ENCODE measurements at places on chromosomes 5 and 9.
A peak's percentile ranks its signal among the peaks of the same experiment; 100 is the strongest.

GRCh38 chr5:83721953-83722901, 1.6 kb upstream of the HAPLN1 start:
- DNase-seq = peak; percentile 29

DNA sequence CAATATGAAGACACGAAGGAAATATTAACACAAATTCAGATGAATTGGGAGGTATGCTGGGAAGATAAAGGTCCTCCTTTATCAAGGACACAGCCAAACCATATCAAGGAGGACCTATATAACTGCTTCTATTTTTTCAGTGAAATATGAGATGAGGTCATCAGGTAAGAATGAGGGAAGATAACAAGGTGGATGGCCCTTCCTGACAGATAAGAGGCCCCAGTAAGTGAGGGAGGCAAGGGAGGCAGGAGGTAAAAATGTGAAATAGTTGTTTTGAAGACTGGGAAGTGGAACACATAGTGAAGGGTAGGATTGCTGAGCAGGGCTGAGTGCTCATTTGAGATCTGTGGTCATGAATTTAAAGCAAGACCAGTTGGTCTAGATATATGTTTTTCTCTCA, 60.0 kb upstream of the FOXE1 start:
- DNase-seq = no peak

- no peak for DNase-seq
Observed at GRCh38 chr5:113336975-113337374, 97.8 kb downstream of the TSSK1B start.

GRCh38 chr9:114005371-114006154, 72.5 kb downstream of the AMBP start:
- no peak for DNase-seq

GRCh38 chr9:37639841-37640240, 10.9 kb upstream of the FRMPD1 start:
- no peak for DNase-seq

- DNase-seq = no peak
Observed at GRCh38 chr9:93603011-93603410, 26.6 kb downstream of the PHF2 start.

DNA sequence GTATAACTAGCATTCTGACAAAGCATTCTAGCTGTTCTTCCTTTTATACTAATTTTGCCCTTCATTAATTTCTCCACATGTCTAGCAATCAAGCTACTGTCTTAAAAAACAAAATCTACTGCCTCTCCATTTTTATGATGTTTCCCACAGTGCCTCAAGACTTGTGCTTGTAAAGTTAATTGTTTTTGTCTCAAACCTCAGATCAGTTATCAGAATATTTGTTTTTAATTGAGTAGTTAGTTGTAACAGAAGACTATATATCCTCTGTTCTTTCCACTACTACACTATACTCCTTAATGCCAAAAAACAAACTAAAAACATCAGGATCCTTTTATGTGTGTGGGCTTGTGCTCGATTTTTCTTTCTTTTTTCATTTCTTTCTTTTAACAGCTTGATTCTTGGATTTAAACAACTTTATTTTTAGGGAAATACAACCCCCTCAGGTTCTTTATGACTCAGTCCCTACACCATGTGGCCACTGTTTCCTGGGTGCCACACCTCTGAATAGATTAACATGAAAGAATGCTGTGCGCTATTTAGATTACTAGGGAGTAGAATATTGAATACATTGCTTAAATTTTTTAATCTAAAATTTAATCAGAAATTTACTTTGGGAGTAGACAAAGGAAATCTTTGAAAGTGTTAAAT, 1.2 kb downstream of the ASPN start:
- DNase-seq = no peak

DNA sequence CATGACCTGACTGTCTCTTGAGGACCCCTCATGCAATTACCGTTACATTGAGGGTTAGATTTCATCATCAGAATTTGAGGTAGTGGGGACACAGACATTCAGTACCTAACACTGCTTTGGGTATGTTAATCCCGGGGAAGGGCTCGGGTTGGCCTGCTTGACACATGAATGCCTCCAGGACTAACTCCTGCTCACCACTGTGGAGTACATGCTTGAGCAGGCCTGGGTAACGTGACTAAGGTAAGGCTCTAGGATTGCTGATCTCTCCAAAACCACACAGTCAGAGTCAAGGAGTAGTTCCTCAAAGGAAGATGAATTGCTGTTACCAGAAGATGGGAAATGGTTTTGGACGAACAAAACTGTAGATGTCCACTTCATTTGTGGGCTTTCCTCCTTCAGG, 376.3 kb upstream of the ZNF462 start:
- no peak for DNase-seq

- DNase-seq = no peak
Observed at GRCh38 chr9:97430316-97431043, 18.6 kb downstream of the TDRD7 start.

GRCh38 chr5:137632716-137633115, 103.2 kb downstream of the KLHL3 start:
- DNase-seq = no peak

DNA sequence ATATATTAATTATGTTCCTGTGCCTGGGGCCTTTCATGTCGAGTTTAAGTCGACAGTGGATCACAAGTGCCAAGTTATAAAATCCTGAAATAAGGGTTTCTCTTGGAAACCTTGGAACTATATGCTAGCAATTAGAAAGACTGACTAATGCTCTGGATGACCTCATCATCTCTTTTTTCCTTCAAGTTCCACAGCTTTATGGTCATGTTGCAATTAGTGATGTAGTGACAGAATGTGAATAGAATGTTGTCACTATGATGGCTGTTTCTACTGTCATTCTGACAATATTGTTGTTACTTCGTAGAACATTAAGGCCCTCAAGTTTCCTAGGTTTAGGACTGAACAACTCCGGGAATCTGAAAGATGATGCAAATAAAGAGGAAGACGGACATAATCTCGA, 368.0 kb upstream of the SEMA6A start:
- DNase-seq = no peak

DNA sequence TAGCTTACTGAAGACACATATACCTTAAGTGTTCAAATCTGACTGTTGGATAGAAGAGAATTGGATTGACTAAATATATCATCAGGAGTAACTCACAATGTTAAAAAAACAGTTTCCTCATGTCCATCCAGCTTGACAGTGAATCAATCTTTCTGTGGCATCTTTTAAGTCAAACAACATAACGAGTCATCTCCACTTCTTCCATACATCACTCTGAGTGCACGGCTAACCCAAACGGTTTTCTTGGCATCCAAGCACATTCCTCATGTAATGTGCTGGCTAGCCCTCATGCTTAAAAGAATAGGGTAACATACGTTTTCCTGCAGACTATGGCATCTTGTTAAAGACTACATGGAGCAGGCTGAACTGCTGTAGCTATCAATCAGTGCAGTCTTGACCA, 291.5 kb upstream of the TRPC7 start:
- DNase-seq = no peak

DNA sequence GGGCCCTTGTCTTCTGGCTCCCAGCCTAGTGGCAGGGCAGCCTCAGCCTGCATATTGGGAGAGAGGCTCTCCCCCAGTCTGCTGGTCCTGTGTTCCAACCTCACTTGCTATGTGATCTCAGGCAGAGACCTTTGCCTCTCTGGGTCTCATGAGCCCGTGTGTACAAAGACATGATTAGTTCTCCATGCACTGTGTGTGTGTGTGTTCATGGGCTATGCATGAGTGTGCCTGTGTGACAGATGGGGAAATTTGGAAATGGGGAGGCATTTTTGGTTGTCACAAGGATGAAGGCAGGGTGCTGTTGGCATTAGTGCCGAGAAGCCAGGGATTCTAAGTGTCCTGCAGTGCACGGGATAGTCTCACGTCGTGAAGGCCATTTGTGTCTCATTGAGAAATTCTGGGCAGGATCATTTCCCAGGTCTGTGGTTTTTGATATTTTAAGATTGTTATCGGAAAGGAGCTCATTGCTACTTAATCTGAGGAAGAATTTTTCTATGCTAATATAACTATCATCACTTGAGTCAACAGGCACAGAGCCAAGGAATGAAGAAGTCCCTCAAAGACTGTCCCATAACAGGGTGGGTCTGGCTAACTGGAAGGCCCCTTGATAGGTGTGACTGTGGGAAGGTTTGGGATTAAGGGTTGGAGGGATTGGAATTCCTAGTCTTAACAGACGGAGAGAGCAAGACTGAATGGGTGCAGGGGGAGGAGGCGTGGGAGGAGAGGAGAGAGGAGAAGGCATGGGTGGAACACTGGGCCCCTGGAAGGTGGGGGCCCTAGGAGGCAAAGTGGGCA, 168.5 kb downstream of the RGS3 start:
- no peak for DNase-seq

DNA sequence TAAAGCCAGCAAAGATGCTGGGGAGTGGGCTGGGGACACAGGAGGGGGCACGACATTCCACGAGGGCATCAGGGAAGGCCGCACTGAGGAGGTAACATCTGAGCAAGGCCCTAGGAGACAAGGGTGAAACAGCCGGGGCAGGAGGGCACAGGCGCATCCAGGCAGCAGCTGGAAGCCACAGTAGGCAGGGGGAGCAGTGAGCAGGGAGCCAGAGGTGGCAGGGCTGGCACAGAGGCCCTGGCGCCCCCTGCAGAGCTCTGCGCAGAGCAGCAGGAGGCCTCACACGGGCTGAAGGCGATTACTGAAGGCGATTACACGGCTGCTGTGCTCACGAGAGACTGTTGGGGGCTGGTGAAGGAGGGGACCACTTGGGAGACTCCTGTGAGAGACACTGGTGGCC, 15.4 kb downstream of the LMAN2 start:
- DNase-seq = peak; percentile 44

DNA sequence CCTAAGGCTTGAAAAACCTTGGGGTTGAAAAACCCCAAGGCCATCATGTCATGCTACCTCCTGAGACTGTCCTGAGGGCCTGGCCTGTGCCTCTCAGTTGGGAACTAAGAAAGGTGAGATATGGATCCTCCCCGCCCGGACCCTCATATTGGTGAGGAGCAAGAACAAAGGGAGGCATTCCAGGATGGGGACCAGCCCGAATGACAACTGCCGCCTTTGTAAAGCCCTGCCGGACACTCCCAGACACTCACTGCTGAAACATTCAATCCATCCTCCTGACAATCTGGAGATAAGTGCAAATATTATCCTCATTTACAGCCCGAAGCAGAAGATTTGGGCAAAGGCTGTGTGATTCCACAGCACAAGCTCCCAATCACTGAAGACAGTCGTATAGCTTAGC, 298.3 kb downstream of the NSG2 start:
- no peak for DNase-seq

DNA sequence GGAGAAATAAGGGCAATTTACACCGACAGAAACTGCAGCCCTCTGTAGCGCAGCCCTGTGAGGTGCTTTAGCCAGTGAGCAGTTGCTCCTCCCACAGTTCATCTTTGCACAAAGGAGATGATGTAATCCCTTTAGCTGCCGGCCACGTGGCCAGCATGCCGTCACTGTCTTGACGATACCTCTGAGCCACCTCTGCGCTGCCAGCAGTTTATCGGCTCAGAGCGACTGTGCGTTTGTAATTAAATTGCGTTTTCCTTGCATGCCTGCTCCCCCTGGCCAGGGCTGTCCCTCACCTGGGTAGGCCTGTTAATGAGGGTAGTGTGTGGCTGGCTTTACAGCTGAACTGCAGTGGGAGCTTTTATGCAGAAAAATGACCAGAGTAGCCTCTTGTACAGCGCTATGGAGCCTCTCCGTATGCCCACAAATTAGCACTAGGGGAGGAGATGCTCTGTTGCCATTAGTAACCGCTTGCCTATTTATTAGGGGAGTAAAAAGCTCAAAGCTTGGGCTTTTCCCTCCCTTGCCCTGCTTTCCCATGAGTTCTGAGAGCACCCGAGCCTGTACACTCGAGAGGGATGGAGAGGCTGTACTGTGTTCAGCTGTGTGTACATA, 107.0 kb downstream of the TRIO start:
- no peak for DNase-seq

DNA sequence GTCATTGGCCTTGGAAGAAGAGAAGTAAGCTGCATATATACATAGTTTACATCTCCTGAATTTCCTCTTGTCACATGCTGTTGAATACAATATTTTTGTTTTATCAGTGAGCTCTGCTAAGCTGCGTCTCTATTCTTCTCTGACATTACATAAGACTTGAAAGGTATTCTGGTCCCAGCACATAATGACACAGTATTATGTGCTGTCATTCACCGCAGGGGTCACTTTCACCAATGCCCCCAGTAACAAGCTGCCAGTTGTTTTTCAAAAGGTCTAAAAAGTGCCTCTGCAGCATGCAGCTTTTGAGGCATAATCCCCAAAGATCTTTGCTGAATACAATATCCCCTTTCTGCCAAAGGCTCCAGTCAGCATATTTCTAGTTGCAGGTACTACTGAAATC, 349.0 kb upstream of the FAM174A start:
- no peak for DNase-seq

All from stimulated activated CD4-positive, alpha-beta T cell treated with anti-CD3 and anti-CD28 coated beads, Interleukin-2, amount 100 ng/mL, for 24 hours (primary cell).